Astrocyte of the cerebellum (primary cell): ENCODE measurements at places on chromosomes 7 and 10.

GRCh38 chr7:159056737-159057136, 87.9 kb downstream of the VIPR2 start:
- DNase-seq, result no peak

GRCh38 chr7:2796358-2797352, 47.5 kb downstream of the GNA12 start:
- no peak for DNase-seq

DNA sequence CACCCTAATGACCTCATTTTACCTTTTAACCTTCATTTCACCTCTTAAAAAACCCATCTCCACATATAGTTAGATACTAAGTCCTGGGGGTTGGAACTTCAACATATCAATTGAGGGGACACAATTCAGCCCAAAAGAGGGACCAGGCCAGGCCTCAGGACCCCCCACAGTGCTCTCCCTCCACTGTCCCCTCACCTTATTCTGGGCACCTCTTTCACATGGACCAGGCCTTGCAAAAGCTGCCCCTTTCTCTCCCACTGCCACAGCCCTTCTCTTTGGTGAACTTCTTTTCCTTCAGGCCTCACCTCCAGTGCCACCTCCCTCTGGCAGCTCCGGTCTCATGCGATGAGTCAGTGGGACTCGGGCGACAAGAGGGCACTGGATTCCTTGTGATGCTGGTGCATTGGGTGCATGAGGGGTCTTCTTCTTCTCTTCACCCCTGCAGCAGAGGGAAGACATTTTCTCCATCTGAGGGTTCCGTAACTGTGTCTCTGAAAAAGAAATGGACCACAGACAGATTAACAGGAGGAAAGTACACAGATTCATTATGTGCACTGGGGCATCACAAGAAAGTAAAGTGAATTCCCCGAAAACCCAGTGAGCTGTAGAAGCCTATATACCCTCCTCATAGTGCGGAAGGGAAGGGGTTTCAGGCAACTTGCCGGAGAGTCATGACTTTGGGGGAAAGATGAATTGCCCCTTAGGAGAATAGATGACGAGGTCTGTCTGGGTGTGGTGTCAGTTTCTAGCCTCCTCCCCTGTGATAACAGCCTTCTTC, 288.7 kb upstream of the IGFBP3 start:
- no peak for DNase-seq

GRCh38 chr7:29853072-29853471, 46.8 kb downstream of the WIPF3 start:
- DNase-seq, result no peak

DNA sequence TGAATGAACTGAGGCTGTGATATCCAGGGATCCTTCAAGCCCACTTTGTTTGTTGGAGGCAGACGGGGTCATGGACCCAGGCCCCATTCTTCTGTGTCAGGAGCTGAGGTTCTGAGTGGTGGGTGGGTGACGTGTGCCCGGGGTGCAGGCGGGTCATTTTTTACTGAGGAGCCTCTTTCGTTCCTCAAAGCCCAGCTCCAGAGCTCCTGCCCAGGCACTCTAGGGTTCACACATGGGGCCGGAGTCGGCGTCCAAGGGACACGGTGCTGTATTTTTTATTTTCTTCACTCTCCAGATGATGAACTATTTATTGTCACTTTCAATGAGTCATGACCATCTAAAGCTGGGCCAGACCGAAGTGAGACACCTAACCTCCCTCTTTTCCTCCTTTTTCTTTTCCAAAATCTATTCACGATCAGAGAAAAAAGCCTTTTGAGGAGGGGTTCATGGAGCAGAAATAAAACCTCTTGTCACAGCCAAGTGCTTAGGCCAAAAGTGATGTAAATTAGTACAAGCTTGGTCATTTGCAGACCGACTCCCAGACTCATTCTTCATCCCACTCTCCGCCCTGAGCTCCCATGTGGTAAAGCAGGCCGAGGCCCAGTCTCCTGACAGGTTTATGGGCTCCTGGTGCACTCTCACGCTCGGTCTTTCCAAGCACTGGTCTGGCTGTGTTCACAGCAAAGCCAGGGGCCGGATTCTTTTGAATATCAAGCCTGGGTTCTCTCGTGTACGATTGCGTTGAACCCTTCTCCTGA, 41.4 kb upstream of the PITRM1 start:
- DNase-seq, result no peak

DNA sequence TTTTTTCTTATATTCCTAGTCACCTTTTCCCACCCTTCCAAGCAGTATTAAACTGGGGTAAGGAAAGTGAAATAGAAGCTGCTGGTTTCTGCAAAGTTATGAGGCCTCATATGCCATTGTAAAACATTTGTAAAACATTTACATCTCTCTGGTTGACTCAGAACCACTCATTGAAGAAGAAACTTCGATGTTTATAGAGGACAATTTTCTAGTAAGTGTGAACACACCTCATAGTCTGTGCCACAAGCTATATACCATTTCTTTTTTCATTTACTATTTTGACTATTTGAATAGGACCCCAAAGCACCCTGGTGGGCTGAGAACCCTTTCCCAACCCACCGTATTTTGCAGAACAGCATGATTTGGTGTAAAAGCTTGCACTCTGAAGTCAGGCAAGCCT, 12.9 kb upstream of the ITGB1 start:
- DNase-seq, result no peak

DNA sequence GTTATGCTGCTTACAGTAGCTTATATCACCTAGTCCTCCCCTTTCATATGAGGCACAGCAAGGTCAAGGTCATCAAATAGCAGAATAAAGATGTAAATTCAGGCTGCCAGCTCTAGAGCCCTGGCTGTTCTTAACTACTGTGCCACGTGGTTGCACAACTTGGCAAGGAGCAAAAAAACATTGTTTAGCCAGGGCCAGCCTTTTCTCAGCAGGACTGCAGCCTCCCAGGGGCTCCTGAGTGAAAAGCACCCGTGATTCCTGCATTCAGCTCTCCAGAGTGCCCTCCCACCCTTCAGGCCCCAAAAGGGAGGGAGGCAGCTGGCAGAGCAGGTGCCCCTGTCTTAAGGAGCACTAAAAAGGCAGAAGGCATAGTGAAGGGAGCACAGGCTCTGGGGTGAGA, 31.8 kb upstream of the TM9SF3 start:
- DNase-seq, result peak; percentile 6

- DNase-seq, result no peak
Observed at GRCh38 chr7:46165276-46165675, 244.2 kb upstream of the IGFBP3 start.

GRCh38 chr10:97583476-97583875, 713 bp upstream of the HOGA1 start:
- no peak for DNase-seq

DNA sequence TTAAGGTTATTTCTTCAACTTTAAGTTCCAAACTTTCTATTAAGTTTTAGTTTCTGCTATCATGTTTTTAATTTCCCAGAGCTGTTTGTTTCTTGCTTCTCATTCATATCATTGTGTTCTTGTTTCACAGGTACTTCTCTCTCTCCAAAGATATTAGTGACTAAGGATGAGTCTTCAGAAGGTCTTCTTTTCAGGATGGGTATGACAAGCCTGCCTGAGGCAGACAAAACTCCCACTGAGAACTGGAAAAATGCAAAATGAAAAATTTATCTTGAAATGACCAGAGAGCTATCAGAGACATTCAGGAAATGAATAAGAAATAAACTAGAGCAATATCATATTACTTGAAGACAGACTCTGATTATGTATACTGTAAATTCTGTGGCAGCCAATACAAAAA, 110.8 kb upstream of the EGFR start:
- no peak for DNase-seq

DNA sequence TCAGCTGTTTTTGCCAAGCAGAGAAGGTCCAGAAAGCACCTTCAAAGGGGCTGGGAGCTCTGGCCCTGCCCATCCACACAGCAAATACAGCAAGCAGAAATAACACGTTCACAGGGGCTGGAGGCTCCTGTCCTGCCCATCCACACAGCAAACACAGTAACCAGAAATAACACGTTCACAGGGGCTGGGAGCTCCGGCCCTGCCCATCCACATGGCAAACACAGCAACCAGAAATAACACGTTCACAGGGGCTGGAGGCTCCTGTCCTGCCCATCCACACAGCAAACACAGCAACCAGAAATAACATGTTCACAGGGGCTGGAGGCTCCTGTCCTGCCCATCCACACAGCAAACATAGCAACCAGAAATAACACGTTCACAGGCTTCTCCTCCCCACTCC, 558.1 kb downstream of the PTPRN2 start:
- DNase-seq, result no peak

- DNase-seq, result no peak
Observed at GRCh38 chr7:42746214-42746613, 165.7 kb downstream of the C7orf25 start.

DNA sequence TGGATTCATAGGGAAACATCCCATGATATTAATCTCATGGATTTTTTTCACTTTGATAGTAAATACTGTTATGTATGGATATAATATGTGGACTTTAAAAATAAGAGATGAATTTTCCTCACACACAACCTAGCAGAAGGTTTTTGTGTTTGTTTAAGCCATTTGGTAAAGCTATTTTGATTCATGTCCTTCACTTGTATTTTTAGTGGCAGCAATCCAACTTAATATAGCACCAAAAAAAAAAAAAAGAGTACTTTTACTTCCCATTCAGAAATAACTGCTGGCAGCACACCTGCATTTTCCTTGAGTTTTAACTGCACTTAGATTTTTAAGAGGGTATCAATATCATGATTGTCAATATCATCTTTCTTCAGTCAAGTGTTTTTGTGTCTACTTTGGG, 60.0 kb downstream of the MCMBP start:
- no peak for DNase-seq

DNA sequence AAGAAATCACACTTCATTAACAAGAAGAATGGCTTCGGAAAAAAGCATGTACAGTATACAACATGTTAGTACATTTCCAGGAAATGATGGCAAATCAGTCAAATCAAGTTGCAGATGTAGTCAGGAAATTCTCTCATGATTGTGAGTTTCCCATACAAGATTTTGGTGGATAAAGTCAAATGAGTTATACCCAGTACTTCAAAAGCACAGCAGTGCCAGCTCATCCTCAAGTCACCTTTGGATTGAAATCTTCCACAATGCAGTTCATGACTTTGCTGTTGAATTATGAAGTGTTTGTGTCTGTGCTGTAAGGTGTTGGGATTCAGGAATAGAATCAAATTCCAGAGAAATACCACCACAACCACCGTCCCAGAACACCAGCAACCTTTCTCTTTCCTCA, 301.3 kb upstream of the BMPER start:
- no peak for DNase-seq

GRCh38 chr7:70638158-70639107, 493.5 kb upstream of the GALNT17 start:
- DNase-seq, result no peak

GRCh38 chr7:36730046-36730445, 5.8 kb upstream of the AOAH start:
- DNase-seq, result no peak

GRCh38 chr10:13396369-13396768, 48.3 kb upstream of the SEPHS1 start:
- no peak for DNase-seq

DNA sequence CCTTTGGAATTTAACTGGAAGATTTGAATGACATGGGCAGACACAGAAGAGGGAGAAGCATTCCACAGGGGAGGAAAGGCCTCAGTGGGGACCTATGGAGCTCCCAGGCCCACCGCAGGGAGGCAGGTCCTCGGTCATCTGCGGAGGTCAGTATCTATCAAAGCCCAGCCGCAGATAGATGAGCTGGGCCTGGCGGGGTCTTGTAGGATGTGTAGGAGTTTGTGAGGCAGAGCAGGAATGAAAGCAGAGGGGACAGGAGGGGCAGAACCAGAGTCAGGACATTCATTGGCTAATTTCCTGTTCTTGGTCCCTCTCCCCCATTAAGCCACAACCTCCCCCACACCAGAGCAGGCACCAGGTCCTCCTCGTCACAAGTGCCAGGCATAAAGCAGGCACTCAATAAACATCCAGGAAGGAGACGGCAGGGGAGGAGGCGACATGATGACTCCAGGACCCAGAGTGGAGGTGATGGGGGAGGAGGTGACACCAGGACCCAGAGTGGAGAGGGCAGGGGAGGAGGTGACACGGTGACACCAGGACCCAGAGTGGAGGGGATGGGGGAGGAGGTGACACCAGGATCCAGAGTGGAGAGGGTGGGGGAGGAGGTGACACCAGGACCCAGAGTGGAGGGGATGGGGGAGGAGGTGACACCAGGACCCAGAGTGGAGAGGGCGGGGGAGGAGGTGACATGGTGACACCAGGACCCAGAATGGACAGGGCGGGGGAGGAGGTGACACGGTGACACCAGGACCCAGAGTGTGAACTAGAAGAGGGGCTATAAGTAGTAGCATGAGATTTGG, 83.7 kb upstream of the PDGFA start:
- no peak for DNase-seq

GRCh38 chr7:112252141-112252540, 45.6 kb downstream of the ZNF277 start:
- no peak for DNase-seq

- no peak for DNase-seq
Observed at GRCh38 chr7:22659741-22660140, 67.3 kb upstream of the IL6 start.

DNA sequence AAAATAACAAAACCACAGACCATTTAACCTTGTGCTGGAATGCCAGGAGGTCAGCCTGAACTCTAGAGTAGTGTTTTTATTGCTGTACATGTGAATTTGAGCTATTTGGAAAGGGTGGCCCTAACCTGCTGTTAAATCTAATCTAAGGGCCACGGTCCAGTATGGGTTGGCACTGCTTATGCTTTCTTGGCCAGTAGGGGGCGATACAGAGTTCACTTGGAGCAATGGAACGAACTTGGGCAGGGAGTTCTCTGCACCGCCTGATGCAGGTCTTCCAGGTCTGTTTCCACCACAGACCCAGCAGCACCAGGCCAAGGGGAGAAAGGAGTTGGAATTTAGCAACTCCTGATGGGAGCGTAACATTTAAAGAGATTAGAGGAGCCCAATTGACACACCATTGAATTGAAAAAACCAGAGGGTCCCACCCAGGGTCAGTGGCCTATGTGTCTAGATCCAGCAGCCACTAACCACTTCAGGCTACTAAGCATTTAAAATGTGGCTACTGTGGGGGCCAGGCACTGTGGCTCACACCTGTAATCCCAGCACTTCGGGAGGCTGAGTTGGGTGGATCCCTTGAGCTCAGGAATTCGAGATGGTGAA, 75.7 kb upstream of the EFCAB10 start:
- DNase-seq, result no peak

- DNase-seq, result no peak
Observed at GRCh38 chr10:96125142-96125515, 5.0 kb upstream of the ZNF518A start.

DNA sequence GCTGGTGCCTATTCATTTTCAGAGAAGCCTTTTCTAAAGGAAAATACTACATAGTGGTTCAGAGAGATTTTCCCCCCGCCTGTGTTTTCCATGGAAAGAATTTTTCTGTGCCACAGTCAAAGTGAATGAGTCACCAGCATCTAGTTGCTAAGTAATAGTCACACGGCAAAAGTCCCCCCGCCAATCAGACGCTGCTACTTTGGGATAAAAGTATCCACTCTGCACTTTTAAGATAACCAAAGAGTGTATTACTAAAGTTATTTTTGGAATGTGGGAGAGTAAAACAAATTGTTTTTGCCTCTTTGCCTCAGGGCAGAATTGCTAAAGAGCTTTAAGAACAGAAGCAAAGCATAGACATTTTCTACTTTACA, 23.5 kb downstream of the ABLIM1 start:
- peak; percentile 83 for DNase-seq
